Activated T-helper 17 cell treated with anti-CD3 and anti-CD28 coated beads, Interleukin-2, amount 50 U/mL, for 72 hours (primary cell): ENCODE measurements at places on chromosomes 2 and 18. TPM values are rescaled to one million over a fixed set of nuclear protein-coding genes. Genes with fewer than 3 reads are reported as not detected.

GRCh38 chr2:122955776-122956175 lies 1069.3 kb upstream of the CNTNAP5 start:
- no peaks in the 10 kb centered on the region for H3K27me3 ChIP-seq
- H3K27ac ChIP-seq = no peak overlapping the region
- ATAC-seq = no peak
- no peaks in the 10 kb centered on the region for H3K36me3 ChIP-seq
- no peaks in the 10 kb centered on the region for H3K4me1 ChIP-seq

The FSIP2 gene
- total RNA-seq = 0.30 TPM

The AUP1 gene
- total RNA-seq = 116 TPM

DNA sequence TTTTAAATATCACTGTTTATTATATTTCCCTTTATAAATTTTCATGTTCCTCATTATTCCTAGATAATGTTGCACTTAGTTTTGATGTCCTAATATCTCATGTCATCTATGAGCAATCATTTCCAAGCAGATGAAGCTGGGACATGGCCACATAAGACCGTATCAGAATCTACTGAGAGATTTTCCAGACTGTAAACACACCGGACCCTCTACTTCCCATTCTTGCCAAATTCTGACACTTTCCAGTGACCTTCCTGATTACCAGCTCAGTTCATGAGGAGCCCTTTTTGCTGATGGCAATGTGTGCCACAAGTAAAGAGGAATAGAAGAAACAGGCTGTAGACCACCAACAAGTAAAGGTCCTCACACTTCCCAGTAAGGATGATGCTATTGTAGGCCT lies 20.3 kb upstream of the PDE1A start:
- H3K27ac ChIP-seq = no peak overlapping the region
- H3K36me3 ChIP-seq = no peaks in the 10 kb centered on the region
- H3K27me3 ChIP-seq = peaks cover 4% of the 10 kb centered on the region
- no peak for ATAC-seq
- no peak overlapping the region for H3K4me3 ChIP-seq
- H3K4me1 ChIP-seq = no peaks in the 10 kb centered on the region

The HOXD11 gene
- not detected for total RNA-seq

DNA sequence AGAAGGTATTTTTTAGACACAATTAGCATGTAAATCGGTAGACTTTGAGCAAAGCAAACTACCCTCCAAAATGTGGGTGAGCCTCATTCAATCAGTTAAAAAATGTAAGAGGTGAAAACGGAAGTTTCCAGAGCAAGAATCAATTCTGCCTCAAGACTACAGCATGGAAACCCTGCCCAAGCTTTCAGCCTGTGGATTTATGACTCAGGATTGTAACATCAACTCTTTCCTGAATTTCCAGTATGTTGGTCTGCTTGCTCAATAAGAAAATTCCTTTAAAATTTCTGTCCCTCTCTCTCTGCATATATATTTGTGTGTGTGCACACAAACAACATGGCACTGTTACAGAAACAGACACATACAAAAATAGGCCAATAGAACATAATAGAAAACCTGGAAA lies 228.6 kb upstream of the DOK6 start:
- no peaks in the 10 kb centered on the region for H3K36me3 ChIP-seq
- ATAC-seq = no peak
- no peaks in the 10 kb centered on the region for H3K27me3 ChIP-seq
- H3K4me3 ChIP-seq = no peak overlapping the region
- H3K27ac ChIP-seq = no peak overlapping the region

DNA sequence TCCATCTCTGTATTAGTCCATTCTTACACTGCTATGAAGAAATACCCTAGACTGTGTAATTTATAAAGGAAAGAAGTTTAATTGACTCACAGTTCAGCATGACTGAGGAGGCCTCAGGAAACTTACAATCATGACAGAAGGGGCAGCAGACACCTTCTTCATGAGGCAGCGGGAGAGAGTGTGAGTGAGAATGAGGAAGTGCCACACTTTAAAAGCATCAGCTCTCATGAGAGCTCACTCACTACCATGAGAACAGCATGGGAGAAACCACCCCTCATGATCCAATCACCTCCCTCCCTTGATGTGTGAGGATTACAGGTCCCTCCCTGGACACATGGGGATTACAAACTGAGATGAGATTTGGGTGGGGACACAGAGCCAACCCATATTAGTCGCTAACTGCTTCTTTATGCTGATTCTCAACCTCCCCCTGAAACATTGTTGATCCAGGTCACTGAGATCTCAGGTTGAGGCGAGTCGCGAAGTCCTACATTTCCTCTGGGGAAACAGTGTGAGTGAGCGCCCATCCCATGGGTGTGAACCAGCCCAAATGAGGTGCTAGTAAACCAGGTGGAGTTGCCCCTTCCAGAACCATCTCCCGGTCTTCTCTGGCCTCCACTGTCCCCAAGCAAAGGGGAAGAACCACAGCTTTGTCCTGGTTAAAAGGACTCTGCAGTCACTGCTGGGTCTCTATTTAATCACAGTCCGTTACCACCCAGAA lies 123.8 kb downstream of the CAPN13 start:
- no peak overlapping the region for H3K27ac ChIP-seq
- peaks cover 3% of the 10 kb centered on the region for H3K27me3 ChIP-seq
- H3K4me3 ChIP-seq = no peak overlapping the region
- H3K4me1 ChIP-seq = no peaks in the 10 kb centered on the region
- ATAC-seq = no peak

GRCh38 chr18:5966514-5966913 lies 71.2 kb upstream of the TMEM200C start:
- no peaks in the 10 kb centered on the region for H3K4me1 ChIP-seq
- no peak overlapping the region for H3K4me3 ChIP-seq
- no peak for ATAC-seq
- peaks cover 5% of the 10 kb centered on the region for H3K27me3 ChIP-seq

GRCh38 chr2:109188496-109188890 lies 59.5 kb downstream of the SH3RF3 start:
- no peak overlapping the region for H3K27ac ChIP-seq
- H3K4me1 ChIP-seq = no peaks in the 10 kb centered on the region
- peaks cover 15% of the 10 kb centered on the region for H3K27me3 ChIP-seq
- no peaks in the 10 kb centered on the region for H3K36me3 ChIP-seq

- H3K27ac ChIP-seq = peak overlapping the region; percentile 81
- peak overlapping the region; percentile 65 for H3K4me3 ChIP-seq
- no peaks in the 10 kb centered on the region for H3K27me3 ChIP-seq
Observed at GRCh38 chr18:74631623-74632350, 34.1 kb downstream of the ZNF407 start.

GRCh38 chr2:158269143-158269542 lies 167.5 kb downstream of the UPP2 start:
- no peak for ATAC-seq
- H3K4me1 ChIP-seq = no peaks in the 10 kb centered on the region
- H3K27me3 ChIP-seq = peaks cover 7% of the 10 kb centered on the region
- no peak overlapping the region for H3K4me3 ChIP-seq

DNA sequence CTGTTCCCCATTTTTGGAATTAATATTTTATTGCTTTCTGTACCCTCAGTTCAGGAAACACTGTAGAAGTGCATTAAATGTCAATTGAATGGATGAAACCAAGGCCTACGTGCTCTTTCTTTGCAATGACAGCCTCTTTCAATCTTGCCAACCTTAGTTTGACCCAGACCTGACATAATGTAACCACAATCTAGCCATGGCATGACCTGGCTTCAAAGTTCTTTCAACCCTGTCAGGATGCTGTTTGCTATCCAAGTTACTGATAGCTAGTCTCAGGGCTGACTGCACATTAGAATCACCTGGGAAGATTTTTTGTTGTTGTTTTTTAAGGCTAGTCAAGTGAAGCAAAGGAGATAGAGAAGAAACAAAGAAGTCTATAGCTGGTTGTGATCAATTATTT lies 190.9 kb upstream of the PKDCC start:
- peaks cover 3% of the 10 kb centered on the region for H3K27me3 ChIP-seq
- no peaks in the 10 kb centered on the region for H3K36me3 ChIP-seq
- H3K4me3 ChIP-seq = no peak overlapping the region
- H3K27ac ChIP-seq = no peak overlapping the region
- ATAC-seq = no peak
